ENCODE measurements at places on chromosomes 1 and 21. TPM values are rescaled to one million over a fixed set of nuclear protein-coding genes. Genes with fewer than 3 reads are reported as not detected.

The TAL1 gene
- total RNA-seq: not detected

The RFX5 gene
- 139 TPM for total RNA-seq

The TBX15 gene
- total RNA-seq: not detected

The LGR6 gene
- 0.26 TPM for total RNA-seq

The HRNR gene
- total RNA-seq: not detected

The PIGR gene
- total RNA-seq: 0.07 TPM

DNA sequence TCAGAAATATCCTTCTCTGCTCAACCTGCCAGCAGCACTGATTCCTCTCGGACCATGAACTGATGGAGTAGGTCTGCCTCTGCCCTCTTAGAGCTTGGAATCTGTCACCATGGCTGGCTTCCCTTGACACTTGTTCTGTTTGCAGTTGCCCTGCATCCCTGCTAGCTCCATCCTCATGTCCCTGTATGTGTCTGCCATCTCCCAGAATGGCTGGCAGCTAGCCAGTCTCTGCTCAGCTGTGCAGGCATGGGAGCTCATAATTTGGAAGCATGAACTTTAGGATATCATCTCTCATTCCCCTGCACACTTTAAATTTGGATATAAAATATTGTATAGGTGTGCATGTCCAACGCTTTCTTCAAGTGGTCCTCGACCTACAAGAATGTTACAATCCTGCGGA is 95.4 kb downstream of the C1orf94 start:
- no peak for DNase-seq

DNA sequence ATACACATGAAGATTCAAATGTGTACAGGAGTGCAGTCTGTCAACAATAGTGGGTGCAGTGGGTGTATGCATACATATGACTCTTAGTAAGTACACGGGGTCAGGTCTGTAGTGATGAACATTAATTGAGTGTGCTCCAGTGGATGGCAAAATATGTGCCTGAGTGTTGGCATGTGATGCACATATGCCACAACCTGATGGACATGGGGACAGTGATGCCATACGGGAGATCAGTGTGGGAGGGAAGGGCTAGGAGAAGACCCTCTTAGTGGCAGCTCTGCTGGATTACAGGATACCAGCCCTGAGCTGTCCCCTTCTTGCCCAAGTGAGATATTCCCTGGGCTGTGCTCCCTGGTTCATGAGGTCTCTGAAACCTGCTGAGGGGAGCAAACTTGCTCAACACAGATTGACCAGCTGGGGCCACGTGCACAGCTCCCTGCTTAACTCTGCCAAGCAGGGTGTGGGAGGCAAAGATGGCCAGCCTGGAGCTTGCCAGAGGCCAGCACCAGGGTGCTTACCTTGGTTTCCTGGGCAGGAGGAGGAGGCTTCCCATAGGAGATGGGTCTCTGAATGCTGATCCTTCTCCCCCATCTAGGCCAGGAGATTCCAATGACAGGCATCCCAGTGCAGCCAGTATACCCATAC is 2.2 kb downstream of the SHISA4 start:
- no peak for DNase-seq

- DNase-seq: no peak
Measured at GRCh38 chr1:208782186-208782585, 538.0 kb upstream of the PLXNA2 start.

DNA sequence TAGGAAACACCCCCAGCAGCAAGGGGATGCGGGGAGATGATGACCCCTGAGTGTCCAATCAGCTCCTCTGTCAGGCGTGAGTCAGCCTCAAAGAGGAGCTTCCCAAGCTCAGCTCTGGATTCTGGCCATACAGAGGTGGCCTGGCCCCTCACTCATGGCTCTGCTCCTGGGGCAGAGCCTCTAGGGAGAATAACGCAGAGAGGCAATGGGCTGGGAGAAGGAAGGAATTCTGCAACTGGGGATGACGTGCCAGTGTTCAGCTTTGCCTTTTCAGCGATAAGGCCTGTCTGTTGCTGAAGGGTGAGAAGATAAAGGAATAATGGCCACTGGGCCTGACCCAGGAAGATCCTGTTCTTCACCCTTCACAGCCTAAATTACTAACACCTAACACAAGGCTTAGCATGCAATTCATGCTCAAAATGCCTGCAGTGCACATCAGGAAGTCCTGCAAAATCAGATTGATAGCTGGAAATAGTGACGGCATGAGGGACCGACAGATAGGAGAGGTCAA is 92.2 kb downstream of the TBX19 start:
- no peak for DNase-seq

GRCh38 chr1:63861052-63861691 is 87.4 kb downstream of the ROR1 start:
- no peak for DNase-seq

DNA sequence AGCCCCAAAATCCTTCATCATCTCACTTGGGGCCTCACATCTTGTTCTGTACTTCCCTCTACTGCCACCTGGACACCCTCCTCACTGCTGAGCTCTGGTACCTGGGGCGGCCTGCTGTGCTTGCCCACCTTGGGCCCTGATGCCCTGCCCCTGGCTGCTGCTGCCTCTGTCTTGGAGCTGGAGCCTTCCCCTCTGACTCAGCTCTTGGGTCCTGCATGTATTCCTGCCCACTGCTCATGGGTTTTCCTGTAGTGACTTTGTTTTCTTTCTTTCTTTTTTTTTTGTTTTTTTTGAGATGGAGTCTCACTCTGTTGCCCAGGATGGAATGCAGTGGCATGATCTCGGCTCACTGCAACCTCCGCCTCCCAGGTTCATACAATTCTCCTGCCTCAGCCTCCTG is 37.5 kb downstream of the TRAPPC10 start:
- DNase-seq: no peak

DNA sequence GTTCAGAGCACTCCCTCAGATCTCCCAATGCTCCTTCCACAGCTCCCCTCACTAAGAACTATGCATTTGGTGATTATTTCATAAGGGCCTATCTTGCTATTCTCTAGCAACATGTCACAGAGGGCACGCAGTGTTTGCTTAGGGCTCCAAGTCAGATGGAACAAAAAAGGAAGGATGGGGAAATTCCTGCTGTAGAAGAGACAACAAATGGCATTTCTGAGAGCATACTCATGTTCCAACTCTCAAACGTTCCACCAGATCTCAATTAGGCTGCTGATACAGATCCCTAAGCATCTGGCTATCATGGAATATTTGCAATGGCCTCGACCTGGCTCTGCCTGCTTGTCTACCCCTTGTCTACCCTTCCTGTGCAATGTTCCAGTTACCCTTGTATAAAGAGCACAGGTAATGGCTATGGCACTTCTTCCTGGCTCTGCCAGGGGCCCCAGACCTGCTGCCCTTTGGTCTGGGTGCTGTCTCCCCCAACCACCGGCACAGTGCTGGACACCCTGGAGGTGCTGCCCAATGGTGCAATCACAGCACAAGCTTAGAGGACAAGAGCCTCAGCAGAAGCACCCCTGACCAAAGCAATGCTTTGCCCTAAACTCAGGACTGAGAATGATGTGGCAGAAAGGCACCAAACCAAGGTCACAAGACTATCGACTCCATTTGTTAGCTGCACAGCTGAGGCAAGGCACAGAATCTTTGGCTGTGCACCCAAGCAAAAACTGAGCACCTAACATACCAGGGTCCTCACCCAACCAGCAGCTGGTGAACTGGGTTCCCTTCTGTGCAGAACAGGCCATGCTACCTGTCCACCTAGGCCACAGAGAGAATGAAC is 3.6 kb downstream of the PARP1 start:
- no peak for DNase-seq

GRCh38 chr1:204348722-204349121 is 11.0 kb downstream of the PLEKHA6 start:
- DNase-seq: no peak

GRCh38 chr21:38438462-38438893 is 59.8 kb downstream of the ERG start:
- DNase-seq: no peak

DNA sequence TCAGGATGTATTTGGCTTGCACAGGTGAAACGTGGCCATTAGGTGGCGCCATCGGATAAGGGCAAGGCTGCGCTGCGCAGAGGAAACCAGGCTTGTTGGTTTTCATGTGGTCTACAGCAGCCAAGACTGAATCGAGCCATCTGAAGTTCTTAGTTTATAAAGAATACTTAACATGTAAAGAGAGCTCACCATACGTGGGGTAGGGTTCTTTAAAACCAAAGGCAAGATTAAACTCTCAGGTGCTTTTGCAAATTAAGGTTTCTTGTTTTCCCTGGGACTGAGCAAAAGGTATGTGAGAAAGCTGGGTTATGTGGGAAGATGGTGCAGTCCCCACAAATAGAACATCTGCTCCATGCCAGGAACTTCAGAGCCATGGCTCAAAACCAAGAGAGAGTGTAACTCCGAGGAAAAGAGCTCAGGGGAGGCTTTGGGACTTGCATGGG is 9.3 kb downstream of the MASP2 start:
- peak; percentile 92 for DNase-seq

DNA sequence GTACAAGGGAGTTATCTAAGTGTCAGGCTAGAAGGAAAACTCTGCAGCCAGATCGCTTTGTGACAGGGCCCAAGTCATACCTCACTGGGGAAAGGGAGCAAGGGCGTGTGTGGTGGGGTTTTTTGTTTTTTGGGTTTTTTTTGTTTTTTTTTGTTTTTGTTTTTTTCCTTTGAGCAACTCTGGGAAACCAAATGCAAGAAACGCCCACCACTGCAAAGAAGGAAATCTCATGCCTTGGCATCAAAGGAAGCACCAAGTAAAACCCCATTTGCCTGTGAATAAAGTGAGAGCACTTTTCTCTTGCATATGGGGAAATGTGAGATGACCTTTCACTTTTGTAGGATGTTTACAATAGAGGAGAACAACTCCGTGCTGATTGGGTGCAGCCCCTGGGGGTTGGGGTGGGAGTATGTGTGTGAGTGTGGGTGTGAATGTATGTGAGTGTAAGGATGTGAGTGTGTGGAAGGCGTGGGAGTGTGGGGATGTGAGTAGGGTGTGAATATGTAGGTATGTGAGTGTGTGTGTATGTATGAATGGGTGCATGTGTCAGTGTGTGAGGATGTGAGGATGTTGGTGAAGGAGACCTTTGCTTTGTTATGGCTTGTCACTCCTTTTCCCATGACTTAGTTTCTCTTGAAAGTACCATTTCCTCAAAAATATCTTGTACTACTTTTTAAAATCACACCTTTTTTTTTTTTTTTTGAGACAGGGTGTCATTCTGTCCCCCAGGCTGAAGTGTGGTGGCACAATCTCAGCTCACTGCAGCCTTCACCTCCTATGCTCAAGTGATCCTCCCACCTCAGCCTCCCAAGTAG is 34.6 kb downstream of the IL12RB2 start:
- DNase-seq: peak; percentile 60

DNA sequence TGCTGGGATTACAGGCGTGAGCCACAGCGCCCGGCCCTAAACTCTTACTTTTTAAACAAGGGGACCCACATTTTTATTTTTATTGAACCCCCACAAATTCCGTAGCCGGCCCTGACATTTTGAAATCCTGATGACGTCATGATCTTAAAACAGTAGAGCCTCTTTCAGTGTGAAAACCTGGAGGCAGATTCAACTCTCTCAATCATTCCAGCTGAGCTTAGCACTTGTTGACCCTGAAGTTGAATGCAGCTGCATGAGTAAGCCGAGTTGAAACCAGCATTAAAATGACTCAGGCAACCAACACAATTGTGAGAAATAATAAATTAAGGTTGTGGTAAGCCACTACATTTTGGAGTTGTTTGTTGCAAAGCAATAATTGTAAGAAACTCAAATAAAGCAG is 93.9 kb upstream of the ADGRL4 start:
- no peak for DNase-seq

DNA sequence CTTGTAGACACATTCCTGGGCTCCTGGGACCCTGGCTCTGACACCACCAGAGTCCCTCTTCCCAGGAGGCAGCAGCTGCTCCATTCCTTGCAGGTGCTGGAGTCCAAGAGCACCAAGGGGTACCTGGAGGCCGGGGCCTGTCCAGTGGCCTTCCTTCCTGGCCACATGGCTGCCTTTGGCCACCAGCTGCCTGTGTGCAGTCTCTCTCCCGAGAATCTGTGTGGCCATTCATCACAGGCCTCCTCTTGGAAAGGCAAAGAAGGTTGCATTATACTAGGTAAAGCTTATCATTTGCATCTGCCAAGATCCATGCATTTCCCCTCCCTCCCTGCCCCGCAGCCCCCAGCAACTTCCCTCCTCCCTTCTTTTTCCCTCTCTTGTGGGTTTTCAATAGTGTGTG is 48.9 kb upstream of the OLIG2 start:
- DNase-seq: no peak

DNA sequence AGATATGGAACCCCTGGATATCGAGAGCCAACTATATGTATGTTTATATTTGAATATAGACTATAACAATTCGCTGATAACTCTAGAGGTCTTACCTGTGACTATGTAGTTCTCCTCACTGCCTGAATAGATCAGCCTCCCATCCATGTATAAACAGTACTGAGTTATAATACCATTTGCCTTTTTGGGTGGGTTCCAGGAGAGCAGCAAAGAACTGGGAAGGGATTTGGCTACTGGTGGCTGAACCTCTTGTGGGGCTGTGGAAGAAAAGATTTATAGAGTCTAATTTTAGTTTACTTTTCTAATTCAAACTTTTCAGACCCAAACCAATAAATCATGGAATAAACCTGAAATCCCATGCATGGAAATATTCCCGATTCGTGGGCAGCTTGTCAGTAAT is 376.9 kb downstream of the USH2A start:
- no peak for DNase-seq

DNA sequence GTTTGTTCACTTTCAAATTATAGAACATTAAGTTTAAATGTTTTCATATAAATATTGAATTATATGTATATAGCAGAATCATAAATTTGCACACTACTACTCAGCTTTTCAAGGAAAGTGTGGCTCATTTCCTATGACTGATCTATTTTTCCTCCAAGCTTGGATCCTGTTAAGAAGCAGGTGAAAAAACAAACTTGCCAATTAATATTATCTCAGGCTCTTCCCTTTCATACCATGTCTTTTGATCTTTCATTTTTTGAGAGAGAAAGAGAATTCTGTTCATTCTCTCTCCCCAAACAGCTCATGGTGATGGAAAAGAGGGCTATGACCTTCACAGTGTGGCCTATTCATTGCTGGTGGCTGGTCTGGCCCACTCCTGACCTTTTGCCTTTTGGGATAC is 43.7 kb downstream of the SEC16B start:
- no peak for DNase-seq

- DNase-seq: peak; percentile 41
Measured at GRCh38 chr21:41360072-41360821, 1.6 kb upstream of the MX2 start.

GRCh38 chr1:101511202-101511891 is 274.5 kb downstream of the S1PR1 start:
- no peak for DNase-seq

GRCh38 chr1:232011961-232012360 is 385.4 kb downstream of the DISC1 start:
- DNase-seq: no peak

DNA sequence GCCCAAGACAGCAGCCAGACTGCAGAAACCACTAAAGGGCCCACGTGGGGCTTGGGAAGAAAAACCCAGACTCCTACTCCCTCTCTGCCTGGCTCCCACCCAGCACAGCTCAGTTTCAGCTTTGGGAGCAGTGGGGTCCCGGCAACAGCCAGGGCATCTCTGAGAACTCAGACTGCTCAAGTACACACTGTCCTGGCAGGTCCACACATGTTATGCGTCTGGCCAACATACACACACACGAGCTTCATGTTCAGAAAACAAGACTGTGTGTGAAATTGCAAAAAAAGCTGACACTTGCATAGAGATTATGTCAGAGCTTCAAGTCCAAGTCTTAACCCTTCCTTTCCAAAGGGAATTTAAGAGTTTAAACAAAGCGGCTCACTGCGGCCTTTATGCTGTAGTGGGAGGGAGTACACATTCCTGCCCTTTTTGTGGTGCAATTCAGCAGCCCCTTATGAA is 136.6 kb upstream of the CD34 start:
- no peak for DNase-seq

Measured in activated CD8-positive, alpha-beta memory T cell treated with anti-CD3 and anti-CD28 coated beads, Interleukin-2, amount 10 ng/mL, durations not matched to agents 7 days and 5 days (primary cell).